ENCODE measurements at places on chromosomes 5 and 9.

GRCh38 chr9:126366366-126367011, 39.9 kb downstream of the MVB12B start:
- DNase-seq = no peak

- DNase-seq = no peak
These were observed 64.4 kb upstream of the TNFSF8 start for GRCh38 chr9:114994768-114995167.

DNA sequence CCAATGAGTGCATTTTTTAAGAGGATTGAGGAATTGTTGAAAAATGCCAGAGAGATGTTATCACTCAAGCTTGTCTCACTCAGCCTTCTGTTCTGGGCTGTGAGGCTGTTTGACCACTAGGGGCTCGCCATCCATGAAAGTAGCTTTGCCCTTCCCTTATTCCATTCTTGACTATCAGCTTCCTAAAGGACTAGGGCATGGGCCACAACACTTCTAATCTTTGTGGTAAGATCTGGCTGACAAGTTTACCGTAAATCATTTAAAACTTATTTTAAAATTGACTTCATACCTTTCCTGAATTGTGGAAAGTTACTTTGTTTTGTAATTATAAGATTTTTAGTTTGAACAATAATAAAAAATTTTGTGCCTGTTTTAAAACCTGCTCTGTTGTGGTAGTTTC, 49.5 kb downstream of the TJP2 start:
- DNase-seq = no peak

DNA sequence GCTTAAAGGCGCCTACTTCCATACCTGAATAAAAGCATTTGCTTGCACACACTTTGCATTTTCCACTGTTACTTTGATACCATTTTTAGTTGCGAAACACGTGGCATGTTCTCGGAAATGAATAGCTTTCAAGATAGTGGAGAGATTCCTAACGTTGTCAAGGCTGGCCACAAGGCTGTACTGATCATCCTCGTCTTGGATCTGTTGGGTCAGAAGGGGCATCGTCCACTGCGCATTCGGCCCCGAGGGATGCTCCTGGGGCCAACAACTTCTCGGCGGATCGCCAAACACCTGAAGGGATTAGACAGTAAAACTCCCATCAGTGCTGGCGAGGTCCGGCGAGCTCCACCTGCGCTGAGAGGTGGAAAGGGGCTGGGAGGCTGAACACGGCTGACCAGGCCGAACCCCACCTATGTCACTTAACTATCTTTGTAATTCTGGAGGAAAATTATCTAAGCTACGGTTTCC, 599 bp downstream of the RAD1 start:
- no peak for DNase-seq

DNA sequence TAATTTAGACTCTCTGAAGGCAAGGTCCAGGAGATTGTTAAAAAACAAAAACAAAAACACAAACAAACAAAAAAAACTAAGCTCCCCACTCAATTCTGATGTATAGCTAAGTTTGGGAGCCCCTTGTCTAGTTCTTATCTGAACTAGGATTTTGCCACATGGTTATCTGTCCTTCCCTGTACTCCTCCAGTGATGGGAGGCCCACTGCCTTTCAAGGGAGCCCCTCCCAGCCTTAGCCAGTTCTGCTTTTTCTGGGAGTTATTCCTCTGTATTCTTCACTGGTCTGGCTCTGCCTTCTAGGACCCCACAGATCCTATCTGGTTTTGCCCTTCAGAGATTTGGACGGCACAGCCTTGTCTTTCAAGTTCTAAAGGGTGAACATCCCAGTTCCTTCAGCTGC, 2.1 kb upstream of the ALDH1B1 start:
- no peak for DNase-seq
